ENCODE measurements at places on chromosomes 16 and 17.

- DNase-seq, result no peak
Observed at GRCh38 chr17:42750739-42751344, 6.0 kb upstream of the EZH1 start.

GRCh38 chr16:67000384-67001351, 12.3 kb downstream of the CES4A start:
- DNase-seq, result no peak

DNA sequence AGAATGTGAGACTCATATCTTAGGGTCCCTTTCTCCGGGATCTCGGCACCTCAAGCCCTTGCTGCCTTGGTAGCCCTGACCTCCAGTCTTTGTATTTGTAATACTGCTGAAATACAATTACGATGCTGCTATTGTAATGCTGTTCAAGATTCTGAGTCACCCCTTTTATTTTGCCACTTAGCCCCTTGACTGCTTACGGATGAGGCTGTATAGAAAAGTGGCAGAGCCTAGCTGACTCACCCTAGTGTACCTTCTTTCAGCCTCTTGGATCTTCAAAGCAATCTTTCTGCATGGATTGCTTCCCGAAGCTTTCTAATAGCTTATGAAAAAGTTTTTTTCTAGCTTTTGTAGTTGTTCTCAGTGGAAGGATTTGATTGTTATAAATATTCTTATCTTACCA, 187.9 kb downstream of the KCNJ2 start:
- no peak for DNase-seq

DNA sequence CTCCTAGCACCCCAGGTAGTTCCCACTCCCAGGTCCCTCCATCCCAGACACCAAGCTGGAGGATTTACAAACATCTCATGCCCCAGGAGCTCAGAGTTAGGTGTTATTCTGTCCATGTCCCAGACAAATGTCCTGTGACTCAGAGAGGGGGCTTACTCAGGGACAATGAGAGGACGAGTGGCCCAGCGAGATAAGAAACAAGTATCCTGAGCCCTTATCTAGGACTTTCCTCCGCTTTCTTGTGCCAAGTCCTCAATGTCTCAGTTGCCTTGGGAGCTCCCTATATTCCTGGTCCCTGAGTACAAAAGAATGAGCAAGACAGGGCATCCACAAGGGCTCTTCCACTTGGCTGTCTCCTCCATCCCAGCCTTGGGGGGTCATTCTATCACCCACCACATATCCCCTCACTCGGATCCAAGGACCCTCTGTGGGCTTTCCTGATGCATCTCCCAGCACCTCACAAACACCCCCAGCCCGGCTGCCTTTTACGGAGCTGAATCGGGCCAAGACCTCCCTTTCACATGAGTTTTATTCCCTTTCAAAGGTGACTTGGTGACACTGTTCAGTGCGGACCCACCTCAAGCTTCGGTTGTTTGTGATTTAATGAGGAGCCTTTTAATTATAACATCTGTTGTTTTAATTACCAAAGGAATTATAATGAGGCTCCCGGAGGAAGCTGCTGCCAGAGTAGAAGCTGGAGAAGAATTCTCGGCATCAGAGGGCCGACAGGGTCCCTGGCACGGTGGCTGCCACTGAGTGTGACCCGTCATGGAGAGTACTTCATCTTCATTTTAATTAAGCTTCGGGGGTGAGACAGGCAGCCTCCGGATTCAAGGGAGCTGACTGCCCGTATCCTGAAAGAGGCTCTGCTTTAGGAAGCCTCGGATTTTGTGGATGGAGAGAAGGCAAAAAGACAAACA, 121.5 kb downstream of the WSCD1 start:
- DNase-seq, result no peak

DNA sequence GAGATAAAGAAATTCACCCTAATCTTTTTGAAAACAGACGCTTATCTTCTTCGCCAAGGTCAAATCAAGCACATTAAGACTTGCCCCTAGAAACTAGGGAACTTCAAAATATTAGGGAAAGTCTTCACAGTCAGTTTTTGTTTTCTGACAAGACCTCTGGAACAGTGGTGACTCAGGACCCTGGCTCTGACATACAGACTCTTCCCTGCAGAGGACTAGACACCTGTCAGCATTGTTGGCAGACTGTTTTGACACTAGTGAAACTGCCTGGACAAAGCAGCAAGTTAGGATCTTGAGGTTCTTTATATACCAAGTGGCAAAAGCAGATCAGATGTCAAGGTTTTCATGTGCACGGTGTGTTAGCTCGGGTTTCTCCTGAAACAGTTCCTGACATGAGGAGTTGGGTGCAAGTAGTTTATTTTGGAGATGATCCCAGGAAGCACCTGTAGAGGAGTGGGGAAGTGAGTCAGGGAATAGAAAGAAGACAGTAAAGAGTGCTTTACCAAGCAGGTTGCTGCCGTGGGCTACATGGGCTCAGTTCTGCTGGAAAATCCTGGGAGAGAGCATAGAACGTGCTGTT, 182.0 kb upstream of the IRX5 start:
- DNase-seq, result no peak

- DNase-seq, result no peak
Observed at GRCh38 chr17:13835151-13835550, 233.4 kb upstream of the HS3ST3A1 start.

DNA sequence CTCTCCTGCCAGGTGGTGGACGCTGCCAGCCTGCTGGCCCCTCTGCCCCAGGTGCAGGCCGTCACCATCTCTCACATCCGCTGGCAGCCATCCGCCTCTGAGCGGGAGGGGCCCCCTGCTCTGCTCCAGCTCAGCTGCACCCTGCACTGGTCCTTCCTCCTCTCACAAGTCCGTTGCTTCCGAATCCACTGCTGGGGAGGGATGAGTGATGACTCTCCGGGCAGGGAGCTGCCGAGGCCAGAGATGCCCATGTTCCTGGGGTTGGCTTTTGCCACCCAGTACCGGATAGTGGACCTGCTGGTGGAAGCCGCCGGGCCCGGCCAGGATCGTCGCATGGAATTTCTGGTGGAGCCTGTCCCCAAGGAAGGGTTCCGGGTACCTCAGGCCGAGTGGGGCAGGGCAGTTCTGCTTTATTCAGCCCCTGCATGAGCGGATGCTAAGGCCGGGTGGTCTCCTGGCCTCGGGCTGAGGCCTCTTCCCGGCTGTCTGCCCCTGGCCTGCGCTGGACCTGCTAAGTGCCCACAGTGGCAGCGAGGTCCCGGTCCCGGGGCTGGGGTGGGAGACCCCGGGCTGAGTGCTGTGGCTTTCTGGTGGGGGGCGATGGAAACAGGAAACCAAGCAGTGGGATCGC, 11.4 kb downstream of the ENGASE start:
- DNase-seq, result no peak

DNA sequence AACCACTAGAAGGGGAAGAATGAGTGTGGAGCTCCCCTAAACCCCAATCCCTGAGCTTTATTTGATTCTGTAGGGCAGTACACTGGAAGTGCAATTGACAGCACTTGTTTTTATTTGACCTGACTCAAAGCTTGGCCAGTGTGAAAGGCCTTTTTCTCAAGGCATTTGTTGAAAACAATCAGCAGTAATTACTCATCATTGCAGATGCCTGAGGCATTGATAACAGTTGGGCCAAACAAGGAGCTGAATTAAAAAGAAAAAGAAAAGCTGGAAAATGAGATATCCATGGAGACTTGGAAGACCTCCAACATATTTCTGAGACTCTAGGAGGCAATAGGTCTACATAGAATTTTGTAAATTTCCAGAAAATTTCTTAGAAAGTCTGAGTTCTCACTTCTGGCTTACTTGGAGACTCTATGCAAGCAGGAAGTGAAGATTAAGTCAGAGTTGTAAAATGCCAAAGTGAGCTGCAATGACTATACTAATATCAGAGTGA, 200.8 kb upstream of the KCNJ16 start:
- DNase-seq, result no peak

- DNase-seq, result no peak
Observed at GRCh38 chr16:85698459-85698891, 9.7 kb upstream of the GINS2 start.

GRCh38 chr16:84964386-84965128, 46.8 kb downstream of the ZDHHC7 start:
- no peak for DNase-seq

DNA sequence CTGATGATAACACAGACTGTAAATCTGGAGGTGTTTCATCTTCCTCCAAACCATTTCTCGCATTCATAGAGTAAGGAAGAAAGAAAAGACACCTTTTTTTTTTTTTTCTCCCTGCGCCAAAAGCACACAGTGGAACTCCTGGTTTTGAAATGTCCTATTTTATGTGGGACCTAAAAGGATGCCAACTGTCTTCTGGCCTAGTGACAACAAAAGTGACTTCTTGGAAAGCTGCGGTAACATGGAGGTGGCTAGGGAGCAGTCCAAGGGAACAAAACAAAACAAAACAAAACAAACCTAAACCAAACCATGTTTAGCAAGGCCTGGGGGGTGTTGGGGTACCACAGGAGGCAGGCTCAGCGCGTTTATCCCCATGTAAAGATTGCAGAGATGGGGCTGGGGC, 174.8 kb downstream of the XYLT1 start:
- DNase-seq, result no peak

DNA sequence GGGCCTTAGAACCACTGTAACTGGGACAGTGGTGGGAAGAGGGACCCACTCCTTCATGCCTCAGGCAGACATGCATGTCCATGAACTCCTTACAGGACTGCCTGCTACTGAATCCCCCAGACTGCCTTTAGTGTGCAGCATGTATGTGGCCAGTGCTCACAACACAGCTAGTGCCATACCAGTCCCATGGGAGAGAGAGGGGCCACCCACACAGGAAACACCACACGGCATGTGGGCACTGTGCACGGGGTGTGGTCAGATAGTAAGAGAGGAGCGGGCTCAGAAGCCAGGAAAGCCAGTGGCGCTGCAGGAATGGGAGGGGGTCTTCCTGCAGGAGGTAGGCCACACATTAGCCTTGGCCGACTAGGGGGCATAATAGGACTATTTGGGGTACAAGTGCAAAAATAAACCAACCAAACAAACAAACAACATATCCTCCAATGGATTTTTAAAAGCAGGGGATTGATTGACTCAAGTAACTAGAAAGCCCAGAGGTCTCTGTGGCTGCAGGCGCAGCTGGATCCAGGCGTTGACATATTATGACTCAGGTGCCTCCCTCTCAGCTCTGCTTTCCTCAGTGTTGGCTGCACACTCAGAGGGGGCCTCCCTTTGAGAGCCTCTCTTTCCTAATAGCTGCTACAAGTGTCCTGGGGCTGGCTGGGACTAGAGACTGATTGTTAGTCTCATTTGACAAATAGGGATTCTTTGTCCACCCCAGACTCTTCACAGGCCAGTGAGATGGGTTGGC, 104.4 kb downstream of the AMFR start:
- no peak for DNase-seq

- DNase-seq, result no peak
Observed at GRCh38 chr17:75695830-75696271, 25.4 kb upstream of the ITGB4 start.

GRCh38 chr16:88023786-88024185, 72.6 kb downstream of the BANP start:
- peak; percentile 51 for DNase-seq

DNA sequence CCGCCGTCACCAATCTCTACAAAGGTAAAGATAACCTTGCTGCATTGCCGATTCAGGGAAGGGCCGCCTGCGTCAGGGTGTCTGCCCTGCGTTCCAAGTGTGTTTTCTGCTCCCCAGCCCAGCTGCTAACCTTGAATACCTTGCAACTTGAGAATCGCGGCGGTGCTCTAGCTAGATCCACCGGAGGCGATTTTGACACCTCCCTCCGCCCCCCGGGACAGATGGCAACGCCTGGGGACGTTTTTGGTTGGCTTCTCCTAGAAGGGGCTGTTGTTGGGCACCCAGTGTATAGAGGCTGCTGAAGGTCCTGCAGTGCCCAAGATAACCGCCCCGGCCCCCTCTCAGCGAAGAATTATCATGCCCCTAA, 1.5 kb downstream of the HAPSTR1 start:
- DNase-seq, result no peak

GRCh38 chr16:11372073-11372828, 27.0 kb downstream of the RMI2 start:
- no peak for DNase-seq

GRCh38 chr16:4962716-4963115, 4.6 kb downstream of the SEC14L5 start:
- DNase-seq, result no peak

DNA sequence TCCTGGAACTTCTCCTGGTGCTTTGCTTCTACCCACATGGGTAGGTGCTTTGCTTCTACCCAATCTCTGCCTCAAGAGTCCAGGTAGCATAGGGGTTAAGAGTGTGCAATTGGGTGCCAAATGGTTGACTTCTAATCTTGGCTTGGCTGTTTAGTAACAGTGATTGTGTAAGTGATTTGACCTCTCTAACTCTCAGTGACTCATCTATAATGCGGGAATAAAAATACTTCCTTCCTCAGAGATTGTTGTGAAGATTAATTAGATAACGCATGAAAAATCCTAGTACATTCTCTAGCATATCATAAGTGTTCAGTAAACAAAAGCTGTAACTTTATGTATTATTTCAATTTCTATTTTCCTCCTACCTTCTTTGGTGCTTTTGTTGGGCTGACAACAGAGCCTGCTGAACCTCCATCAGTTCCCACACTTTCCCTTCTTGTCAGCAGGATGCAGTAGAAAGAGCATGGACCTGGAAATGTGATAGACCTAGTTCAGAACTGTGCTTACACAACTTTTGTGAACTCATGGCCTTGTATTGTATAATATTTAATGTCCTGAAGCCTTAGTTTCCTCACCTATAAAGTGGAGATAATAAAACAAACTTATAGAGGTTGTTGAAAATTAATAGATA, 72.9 kb upstream of the SMIM36 start:
- no peak for DNase-seq

DNA sequence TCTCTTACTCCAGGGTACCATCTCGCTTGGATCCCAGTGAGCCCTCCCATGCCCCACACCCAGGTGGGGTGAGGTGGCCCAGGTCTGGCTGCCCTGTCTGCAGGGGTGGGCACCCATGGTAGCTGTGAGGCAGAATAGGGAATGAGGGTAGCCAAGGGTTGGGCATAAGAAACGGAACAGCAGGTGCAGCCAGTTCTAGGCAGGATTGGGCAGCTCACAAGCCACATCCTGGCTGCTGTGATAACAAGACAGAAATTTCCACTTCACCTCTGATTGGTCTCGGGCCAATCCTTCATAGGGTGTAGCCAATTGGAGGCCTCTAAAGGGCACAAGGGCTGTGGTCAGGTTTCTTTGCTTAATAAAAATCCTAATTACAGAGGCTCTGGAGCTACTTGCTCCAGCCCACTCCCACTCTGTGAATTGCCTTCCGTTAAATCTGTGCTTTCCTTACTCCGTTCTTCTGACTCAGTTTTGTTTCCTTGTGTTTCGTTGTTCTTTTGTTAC, 1.5 kb upstream of the ARHGDIG start:
- no peak for DNase-seq

GRCh38 chr17:7029659-7030058, 6.2 kb upstream of the SLC16A13 start:
- DNase-seq, result no peak

DNA sequence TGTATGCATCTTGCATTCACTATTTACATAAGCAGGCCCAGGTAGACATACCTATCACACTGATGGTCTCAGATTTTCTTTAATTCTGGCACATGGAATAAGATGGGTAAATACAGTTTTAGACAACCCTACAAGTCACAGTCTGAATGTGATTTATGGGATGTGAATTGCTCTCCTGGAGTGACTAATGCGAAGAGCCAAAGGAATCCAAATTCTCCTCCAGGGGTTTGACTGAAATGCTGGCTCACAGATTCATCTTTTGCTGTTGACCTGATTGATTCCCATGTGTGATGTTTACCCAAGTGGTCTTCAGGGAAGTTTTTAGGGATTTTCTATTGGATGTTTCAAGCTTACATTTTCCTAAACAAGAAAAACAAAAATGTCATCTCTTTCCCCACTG, 277.9 kb upstream of the MON1B start:
- DNase-seq, result no peak

GRCh38 chr17:49928126-49928800, 40.7 kb upstream of the DLX4 start:
- no peak for DNase-seq

- DNase-seq, result peak; percentile 94
Observed at GRCh38 chr17:77088455-77089123, 52.2 kb upstream of the SEC14L1 start.
